ENCODE measurements at places on chromosomes 3 and 15.

DNA sequence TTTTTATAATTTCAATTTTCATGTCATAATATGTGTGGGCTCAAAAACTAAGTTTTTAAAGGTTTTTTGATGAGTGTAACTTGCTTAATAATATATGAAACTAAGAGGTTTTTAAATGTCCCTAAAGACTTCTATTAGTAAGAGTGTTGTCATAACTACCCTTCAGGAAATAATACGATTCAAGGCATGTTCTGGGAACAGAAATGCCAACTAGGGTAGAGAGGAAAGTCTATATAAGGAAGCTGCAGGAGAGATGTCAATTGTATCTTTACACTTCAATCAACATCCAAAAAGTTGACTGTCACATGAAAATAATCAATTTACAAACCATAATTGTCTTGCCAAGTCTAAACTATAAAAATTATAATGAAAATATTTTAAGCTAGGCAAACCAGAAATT lies 76.3 kb downstream of the SMARCC1 start:
- no peak for DNase-seq

DNA sequence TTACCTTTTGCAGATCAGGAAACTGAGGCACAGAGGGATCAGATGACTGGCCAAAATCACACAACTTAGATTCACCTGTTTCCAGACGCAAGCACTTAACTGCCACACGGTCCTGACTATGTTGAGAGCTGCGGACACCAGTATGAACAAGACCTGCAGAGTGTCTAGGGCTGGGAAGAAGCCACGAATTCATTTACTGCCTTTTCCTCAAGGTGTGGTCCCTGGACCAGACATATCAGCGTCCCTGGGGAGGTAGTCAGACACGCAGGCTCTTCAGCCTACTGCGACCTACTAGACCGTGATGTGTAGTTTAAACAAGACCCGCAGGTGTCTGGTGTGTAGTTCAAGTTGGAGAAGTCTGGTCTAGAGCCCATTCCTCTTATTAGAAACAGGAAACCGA lies 541 bp upstream of the SLC6A11 start:
- no peak for DNase-seq

DNA sequence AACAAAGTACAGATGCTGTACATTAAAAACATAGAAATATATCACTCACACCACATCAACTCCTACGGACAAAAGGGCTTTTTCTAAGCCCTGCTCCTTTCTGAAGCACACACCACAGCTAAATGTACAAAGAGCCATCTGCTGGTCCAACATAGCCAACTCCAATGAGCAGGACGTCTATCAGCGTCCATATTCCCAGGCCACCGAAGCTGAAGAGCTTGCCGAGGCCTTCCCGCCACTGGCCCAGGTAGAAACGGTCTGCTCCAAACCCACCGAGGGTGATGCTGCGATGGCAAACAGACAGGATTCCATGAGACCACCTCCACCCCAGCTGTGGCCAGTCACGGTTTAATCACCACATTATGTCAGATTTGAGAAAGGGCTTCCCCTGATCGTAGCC lies 9.8 kb downstream of the TM2D3 start:
- no peak for DNase-seq

DNA sequence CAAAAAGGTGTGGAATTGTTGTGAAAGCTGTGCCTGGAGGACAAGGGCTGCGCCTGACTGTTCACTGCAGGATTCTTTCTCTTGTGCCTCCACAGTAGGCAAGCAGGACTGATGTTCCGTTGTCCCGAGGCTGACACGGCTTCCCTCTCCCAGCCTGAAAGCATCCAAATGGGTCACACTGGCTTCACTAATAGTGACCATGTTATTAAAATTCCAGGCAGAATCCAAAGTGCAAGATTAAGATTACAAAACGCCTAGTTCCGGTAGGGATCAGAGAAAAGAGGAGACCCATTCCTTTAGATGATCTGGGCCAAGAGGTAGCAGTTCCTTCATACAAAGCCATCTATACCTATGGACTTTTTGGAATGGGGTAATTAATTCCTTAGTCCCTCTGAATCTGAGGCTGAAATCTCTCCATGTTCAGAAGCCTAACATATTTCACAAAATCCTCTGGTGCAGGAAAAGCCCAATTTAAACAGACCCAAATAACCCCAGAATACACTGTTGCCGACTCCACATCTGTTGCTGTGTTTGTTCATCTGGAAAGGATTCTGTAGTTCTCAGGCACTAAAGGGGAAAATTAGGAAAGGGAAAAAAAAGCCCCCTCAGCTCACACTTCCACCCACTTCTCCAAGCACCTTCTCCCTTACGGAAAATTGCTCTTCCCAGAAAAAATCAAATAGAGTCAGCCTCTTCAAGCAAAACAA lies 145.9 kb downstream of the RORA start:
- no peak for DNase-seq

- DNase-seq, result no peak
These were observed 154.3 kb downstream of the ARPP21 start for GRCh38 chr3:35793667-35794066.

Data from substantia nigra (tissue), 51 donors.